Panc1 (cell line): ENCODE measurements at places on chromosomes 5 and 9.

GRCh38 chr9:33340186-33340585, 49.9 kb downstream of the NFX1 start:
- H3K36me3 ChIP-seq = peaks cover 16% of the 10 kb centered on the region
- DNase-seq = no peak
- H3K27ac ChIP-seq = no peak overlapping the region
- no peaks in the 10 kb centered on the region for H3K27me3 ChIP-seq
- H3K4me3 ChIP-seq = no peak overlapping the region
- H3K4me1 ChIP-seq = no peaks in the 10 kb centered on the region

DNA sequence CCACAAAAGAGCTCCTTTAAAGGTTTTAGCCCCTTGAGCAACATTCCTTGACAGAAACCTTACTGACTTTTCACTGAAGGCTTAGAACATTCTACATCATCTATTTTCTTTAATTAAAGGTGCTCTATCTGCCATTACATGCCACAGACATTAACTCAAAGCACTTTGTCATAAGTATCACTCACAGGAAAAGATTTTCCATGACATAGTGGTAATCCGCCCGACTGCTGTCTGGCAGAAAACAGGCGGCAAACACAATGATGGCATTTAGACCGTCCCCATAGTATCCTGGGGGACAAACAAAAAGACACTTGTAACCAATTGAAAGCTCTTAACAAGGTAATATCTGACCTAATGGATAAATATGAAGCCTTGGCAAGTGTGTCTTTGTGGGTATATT, 126.2 kb upstream of the PCA3 start:
- H3K27me3 ChIP-seq = no peaks in the 10 kb centered on the region
- H3K4me3 ChIP-seq = no peak overlapping the region
- H3K36me3 ChIP-seq = no peaks in the 10 kb centered on the region
- no peak for DNase-seq
- H3K4me1 ChIP-seq = no peaks in the 10 kb centered on the region
- H3K27ac ChIP-seq = no peak overlapping the region

DNA sequence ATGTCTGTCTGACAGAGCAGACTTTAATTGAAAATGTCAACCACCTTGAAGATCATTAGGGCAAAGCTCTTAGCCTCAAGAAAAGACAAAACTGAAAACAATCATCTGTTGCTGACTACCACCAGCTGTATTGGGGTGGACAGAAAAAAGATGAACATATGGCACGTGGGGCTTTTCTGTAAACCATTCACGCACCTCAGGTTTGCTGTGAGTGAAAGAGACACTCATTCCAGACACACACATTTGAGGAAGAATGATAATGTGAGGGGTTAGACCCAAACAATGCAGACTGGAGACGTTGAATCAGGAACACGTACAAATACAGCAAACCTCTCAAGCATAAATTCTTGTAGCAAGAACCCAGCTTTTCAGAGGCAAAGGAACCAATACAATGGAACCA, 158.7 kb downstream of the EBF1 start:
- no peak overlapping the region for H3K27ac ChIP-seq
- H3K27me3 ChIP-seq = no peaks in the 10 kb centered on the region
- no peaks in the 10 kb centered on the region for H3K4me1 ChIP-seq
- H3K4me3 ChIP-seq = no peak overlapping the region
- H3K36me3 ChIP-seq = no peaks in the 10 kb centered on the region

DNA sequence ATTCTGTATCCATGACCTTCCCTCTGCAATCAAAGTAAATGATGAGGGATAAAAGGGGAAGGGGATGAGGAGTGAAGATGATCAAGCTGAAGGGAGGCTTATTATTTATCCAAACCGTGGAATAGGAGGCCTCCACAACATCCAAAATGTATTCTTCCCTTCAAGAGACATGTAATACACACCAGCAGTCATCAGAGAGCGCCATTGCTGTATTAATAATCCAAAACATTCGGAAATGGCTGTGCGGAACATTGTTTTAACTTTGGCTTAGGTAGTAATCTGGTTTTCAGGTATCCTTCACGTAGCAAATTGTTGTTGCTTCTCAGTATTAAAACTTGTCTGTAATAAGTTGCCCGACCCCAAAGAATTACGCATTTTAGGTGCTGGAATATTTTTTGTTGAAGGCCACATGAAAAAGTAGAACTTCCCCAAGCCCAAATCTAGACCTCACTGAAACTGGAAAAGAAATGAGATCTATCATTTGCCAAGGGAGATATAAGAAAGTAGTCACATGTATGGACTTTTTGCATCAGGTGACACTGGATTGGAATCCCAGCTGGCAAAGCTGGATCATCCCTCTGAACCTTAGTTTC, 2.6 kb upstream of the BOD1 start:
- H3K4me1 ChIP-seq = peaks cover 21% of the 10 kb centered on the region
- H3K27me3 ChIP-seq = no peaks in the 10 kb centered on the region
- H3K4me3 ChIP-seq = no peak overlapping the region

GRCh38 chr5:158265931-158266700, 407.2 kb upstream of the CLINT1 start:
- H3K4me3 ChIP-seq = no peak overlapping the region
- no peaks in the 10 kb centered on the region for H3K4me1 ChIP-seq
- no peaks in the 10 kb centered on the region for H3K27me3 ChIP-seq

GRCh38 chr5:168401880-168402279, 84.4 kb upstream of the RARS1 start:
- no peak overlapping the region for H3K4me3 ChIP-seq
- H3K27ac ChIP-seq = no peak overlapping the region
- no peaks in the 10 kb centered on the region for H3K4me1 ChIP-seq
- no peaks in the 10 kb centered on the region for H3K27me3 ChIP-seq

DNA sequence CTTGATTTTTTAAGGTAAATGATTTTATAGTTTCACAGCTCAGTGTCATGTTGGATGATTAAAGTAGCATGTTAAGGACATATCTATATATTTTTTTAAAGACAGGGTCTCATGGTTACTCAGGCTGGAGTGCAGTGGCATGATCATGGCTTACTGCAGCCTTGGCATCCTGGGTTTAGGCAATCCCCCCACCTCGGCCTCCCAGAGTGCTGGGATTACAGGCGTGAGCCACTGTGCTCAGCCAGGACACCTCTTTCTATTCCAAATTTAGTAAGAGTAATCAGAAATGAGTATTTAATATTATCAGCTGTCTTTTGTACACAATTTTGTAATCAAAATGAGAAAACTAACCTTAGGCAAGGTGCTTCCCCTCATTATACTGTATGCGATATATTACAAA, 38.6 kb upstream of the LRRTM2 start:
- H3K4me1 ChIP-seq = no peaks in the 10 kb centered on the region
- DNase-seq = no peak

DNA sequence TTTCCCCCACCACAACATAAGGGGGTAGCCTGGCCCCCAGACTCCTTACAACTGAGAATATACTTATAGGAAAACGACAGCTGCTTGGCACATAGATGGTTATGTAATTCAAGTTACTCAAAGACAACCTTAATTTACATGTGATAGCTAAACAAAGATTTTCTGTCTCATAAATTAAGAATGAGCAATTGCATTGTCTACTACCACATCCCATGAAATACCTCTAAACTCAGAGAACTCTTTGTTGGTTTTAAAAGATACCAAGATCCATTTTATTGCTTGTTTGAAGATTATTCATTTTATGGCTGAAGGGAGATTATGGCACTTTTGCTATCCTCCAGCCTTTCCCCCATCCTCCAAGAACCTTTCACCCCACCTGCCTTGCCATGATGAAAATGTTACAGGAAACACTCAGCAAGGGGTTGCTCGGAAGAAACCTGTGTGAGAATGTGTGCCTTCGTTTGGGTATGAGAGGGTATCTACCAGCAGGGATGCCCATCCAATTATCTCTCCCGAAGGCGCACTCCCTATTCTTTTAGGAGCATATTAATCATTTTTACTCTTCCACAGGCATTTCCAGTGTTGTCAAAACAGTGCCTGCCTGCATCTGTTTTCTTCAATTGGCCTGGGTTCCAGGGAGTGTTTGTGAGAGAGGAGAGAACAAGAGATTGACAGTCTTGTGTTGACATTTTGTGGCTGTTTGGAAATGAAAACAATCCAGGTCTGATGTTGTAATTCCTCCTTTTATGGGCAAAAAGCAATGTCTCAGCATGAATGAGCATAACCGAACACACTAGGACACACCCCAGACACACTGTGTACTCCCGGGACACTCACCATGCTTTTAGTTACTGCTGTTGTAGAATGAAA, 208.0 kb upstream of the ANKRD55 start:
- H3K27me3 ChIP-seq = no peaks in the 10 kb centered on the region
- no peak overlapping the region for H3K4me3 ChIP-seq
- no peak for DNase-seq
- no peak overlapping the region for H3K27ac ChIP-seq
- H3K36me3 ChIP-seq = no peaks in the 10 kb centered on the region

DNA sequence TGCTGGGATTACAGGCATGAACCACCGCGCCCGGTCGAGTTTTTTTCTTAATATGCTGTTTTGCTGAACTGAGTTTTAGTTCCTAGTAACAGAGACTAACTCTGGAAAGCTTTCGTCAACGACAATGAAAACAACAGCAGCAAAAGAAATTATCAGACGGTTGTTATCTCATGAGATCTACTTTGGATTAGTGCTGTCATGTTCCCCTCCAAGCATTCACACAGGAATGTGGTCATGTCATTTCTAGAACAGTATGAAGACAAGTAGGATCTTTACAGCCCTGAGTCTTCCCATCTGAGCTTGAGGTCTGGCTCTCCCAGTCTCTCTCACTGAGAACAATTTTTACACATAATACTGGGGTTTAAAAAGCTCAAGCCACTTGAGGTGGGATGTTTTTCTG, 4.0 kb upstream of the ANKRD33B start:
- H3K4me1 ChIP-seq = peaks cover 30% of the 10 kb centered on the region
- H3K27me3 ChIP-seq = no peaks in the 10 kb centered on the region
- no peak overlapping the region for H3K27ac ChIP-seq
- H3K4me3 ChIP-seq = no peak overlapping the region
- no peaks in the 10 kb centered on the region for H3K36me3 ChIP-seq

DNA sequence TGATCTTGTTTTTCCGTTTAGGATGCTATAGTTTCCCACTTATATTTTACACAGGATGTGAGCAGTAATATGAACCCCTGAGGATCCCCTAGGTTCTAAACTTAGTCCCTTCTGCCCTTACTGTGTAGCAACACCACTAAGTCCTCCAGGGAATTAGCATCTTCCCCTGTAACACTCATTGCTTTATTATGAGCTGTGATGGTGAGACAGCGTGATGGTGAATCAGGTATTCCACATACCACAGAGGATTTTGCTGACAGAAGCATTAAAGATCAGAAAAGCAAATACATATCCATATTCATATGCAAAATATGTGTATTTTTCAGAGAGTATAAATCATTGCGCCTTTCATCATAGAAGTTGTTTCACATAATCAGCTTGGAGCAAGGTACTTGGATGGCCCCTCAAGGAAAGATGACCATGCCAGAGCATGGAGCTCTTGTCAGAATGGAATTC, 317.0 kb downstream of the ICE1 start:
- no peaks in the 10 kb centered on the region for H3K27me3 ChIP-seq
- H3K4me1 ChIP-seq = no peaks in the 10 kb centered on the region
- H3K4me3 ChIP-seq = no peak overlapping the region
- no peak for DNase-seq
- H3K27ac ChIP-seq = no peak overlapping the region
- no peaks in the 10 kb centered on the region for H3K36me3 ChIP-seq

- no peak overlapping the region for H3K4me3 ChIP-seq
- H3K36me3 ChIP-seq = no peaks in the 10 kb centered on the region
- no peaks in the 10 kb centered on the region for H3K27me3 ChIP-seq
- DNase-seq = no peak
Measured at GRCh38 chr9:14822666-14823065, 87.6 kb downstream of the FREM1 start.

DNA sequence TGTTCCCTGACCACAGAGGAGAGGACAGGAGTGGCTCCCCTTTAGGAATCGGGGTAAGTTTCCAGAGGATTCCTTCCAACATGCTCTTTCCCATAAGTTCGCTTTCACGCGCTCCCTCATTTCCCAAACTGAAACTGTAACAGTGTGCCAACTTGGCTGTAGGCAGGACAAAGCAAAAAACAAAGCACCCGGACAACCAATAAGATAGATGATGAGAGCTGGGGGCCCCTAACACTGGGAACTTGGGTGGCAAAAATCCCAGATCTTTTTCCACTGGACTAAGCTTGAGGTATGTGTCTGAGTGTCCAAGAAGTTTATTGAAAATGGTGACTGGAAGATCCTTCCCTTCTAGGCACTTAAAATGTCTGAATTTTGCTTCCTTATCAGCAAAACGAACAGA, 258.7 kb upstream of the IL12B start:
- H3K4me3 ChIP-seq = no peak overlapping the region
- no peak for DNase-seq
- H3K27ac ChIP-seq = no peak overlapping the region
- H3K4me1 ChIP-seq = no peaks in the 10 kb centered on the region

- DNase-seq = no peak
- no peak overlapping the region for H3K27ac ChIP-seq
- no peak overlapping the region for H3K4me3 ChIP-seq
- no peaks in the 10 kb centered on the region for H3K4me1 ChIP-seq
Measured at GRCh38 chr5:148645527-148645926, 8.8 kb downstream of the HTR4 start.

DNA sequence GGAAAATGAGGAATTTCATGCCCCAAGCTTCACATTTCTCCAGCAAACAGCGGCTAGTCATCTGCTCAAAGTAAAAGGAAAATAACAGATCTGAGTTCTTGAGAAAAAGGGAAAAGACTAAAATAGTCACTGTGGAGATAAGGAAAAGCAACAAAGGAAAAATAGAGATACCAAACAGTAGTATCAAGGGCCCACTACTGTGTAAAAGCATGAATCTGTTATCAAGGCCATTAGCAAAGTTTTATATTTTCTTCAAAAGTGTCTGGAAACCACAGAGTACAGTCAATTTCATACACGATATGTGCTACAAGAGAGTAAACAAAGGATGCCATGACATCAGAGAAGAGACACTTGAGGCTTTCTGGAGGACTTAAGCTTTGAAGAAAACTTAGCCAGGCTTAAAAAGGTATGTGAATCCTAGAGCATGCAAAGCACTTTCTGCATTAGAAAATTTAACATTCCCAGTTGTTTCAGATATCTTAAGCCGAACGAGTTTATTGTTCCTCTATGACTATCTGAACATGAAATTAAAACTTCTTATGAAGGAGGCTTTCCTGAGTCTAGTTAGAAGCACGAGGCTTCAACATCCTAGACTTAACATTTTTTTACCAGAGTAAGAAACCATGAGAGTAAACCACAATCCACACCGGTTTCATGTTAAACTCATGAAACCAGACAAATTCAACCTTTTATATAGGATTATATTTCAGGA, 1.2 kb downstream of the TTC33 start:
- peak overlapping the region; percentile 93 for H3K4me3 ChIP-seq
- H3K36me3 ChIP-seq = peaks cover 8% of the 10 kb centered on the region
- no peak for DNase-seq

- H3K4me1 ChIP-seq = no peaks in the 10 kb centered on the region
- H3K36me3 ChIP-seq = no peaks in the 10 kb centered on the region
- no peak overlapping the region for H3K4me3 ChIP-seq
- DNase-seq = no peak
- H3K27ac ChIP-seq = no peak overlapping the region
- no peaks in the 10 kb centered on the region for H3K27me3 ChIP-seq
Measured at GRCh38 chr9:7976167-7976755, 176.7 kb upstream of the DMAC1 start.

- no peak overlapping the region for H3K27ac ChIP-seq
- no peaks in the 10 kb centered on the region for H3K36me3 ChIP-seq
- H3K27me3 ChIP-seq = no peaks in the 10 kb centered on the region
Measured at GRCh38 chr5:160484678-160485077, 63.0 kb downstream of the PTTG1 start.

- peaks cover 3% of the 10 kb centered on the region for H3K27me3 ChIP-seq
- DNase-seq = no peak
- H3K4me1 ChIP-seq = no peaks in the 10 kb centered on the region
- no peaks in the 10 kb centered on the region for H3K36me3 ChIP-seq
Measured at GRCh38 chr9:76707510-76707909, 56.7 kb upstream of the PCA3 start.

GRCh38 chr5:124741711-124742496, 4.5 kb downstream of the ZNF608 start:
- peak overlapping the region; percentile 82 for H3K4me3 ChIP-seq
- no peaks in the 10 kb centered on the region for H3K27me3 ChIP-seq
- DNase-seq = no peak
- peak overlapping the region; percentile 100 for H3K27ac ChIP-seq
